ENCODE measurements at places on chromosomes 7 and 10.

DNA sequence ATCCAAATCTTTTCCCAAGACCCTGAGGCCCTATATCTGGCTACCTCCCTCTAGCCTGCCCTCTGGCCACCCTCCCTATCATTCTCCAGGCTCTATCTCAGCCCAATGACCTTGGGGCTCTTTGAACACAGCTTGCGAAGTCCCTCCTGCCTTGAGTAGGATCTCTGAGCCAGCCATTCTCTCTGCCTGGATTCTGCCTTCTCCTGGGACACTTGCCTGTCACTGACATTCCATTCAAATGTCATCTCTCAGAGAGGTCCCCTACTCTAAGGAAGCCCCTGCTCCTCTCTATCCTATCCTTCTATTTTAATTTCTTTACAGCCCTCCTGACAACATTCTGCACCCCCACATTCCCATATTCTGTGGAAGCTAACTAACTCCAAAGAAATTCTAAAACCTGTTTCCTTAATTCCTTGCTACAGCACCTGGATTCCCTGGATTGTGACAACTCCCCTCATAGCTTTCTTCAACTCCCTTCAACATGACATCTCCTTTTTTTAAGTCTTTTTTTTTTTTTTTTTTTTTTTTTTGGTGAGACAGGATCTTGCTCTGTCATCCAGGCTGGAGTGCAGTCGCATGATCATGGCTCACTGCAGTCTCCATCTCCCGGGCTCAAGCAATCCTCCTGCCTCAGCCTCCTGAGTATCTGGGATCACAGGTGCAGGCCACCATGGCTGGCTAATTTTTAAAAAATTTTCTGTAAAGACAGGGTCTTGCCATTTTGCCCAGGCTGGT lies 81.0 kb upstream of the ASAH2 start:
- DNase-seq, result no peak

DNA sequence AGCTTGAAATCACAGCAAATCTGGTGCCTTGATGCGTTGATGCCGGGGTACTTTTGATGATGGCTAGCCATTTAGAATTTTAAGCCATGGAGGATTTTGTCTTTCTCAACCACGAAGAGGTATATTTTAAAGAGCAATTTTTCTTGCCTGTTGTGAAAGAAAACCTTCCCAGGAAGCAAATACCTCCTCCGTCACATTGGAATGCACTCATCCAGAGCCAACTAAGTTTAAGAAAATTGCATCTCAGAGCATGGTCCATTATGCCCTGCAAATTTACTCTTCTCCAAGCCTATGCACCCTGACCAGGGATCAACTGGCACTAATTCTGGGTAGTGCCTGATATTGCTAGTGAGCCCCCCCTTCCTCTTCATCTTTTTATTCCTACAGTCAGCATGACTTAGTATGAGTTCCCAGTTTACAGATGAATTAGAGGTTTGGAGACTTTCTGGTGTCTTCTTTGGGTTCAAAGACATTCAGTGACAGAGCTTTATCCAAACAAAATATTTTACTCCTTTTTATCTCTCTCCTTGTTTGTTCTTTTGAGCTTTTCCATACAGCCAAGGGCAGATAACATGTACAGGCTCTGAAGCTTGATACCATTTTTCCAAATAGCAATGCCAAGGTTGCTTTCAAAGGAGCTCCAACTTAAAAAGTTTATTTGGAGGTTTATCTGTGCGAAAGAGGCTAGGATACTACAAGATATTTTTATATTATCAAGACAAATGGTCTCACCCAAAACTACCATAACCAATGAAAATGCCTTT lies 56.6 kb upstream of the ANK3 start:
- no peak for DNase-seq

DNA sequence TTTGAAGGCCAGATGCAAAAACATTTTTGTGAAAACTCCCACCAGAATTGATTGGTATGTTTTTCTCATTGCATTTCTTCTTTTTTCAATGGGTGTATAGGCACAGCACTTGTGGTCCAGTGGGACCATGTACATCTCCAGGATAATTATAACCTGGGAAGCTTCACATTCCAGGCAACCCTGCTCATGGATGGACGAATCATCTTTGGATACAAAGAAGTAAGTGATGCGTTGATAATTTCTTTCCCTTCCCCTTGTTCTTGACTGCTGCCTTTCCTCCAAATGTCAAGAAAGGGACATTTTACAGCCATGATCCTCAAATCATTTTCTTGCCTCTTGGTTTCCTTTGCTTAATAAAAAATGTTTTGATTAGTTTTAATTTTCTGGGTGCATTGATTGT lies 331.5 kb downstream of the PLXDC2 start:
- DNase-seq, result no peak

- no peak for DNase-seq
These were observed 181.8 kb upstream of the KIAA1217 start for GRCh38 chr10:24027107-24027506.

DNA sequence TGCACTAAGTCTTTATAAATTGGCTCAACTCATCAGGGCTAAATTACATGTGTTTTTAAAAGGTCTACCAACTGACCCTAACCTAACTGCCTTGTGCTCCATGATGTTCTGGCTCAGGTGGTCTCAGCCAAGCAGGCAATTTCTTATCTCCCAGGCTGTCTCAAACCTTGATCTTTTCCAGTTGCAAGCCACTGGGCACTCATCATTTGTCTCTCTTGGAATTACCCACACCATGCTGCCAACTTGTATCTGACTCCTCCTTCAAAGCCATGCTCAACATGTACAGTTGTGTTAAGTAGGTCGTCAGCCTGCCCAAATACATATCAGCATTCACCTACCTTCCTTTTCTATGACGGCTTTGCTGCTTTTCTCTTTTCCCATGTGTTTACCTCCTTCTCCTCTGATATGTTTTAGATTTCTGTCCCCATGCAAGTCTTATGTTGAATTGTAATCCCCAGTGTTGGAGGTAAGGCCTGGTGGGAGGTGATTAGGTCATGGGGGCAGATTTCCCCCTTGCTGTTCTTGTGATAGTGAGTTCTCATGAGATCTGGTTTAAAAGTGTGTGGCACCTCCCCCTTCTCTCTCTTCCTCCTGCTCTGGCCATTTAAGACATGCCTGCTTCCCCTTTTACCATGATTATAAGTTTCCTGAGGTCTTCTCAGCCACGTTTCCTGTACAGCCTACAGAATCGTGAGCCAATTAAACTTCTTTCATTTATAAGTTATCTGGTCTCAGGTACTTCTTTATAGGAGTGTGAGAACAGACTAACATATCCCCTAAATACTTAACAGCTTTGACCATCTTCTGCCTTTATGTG lies 130.0 kb downstream of the ELAPOR2 start:
- DNase-seq, result no peak

Measured in NCI-H1048 (cell line).